Stomach (tissue), 19 donors: ENCODE measurements at places on chromosomes 6 and 20. TPM values are rescaled to one million over a fixed set of nuclear protein-coding genes. Genes with fewer than 3 reads are reported as not detected.

GRCh38 chr6:26500102-26500501, at the start of gene BTN1A1:
TSS of gene BTN1A1 (plus strand) at chr6:26500303. CDS start at chr6:26501287, 984 bp downstream.
- no peak for DNase-seq

GRCh38 chr6:144575327-144575726, 290.2 kb downstream of the UTRN start:
- no peak for DNase-seq

- DNase-seq, result no peak
Observed at GRCh38 chr6:117674503-117674902, 766 bp upstream of the NUS1 start.

DNA sequence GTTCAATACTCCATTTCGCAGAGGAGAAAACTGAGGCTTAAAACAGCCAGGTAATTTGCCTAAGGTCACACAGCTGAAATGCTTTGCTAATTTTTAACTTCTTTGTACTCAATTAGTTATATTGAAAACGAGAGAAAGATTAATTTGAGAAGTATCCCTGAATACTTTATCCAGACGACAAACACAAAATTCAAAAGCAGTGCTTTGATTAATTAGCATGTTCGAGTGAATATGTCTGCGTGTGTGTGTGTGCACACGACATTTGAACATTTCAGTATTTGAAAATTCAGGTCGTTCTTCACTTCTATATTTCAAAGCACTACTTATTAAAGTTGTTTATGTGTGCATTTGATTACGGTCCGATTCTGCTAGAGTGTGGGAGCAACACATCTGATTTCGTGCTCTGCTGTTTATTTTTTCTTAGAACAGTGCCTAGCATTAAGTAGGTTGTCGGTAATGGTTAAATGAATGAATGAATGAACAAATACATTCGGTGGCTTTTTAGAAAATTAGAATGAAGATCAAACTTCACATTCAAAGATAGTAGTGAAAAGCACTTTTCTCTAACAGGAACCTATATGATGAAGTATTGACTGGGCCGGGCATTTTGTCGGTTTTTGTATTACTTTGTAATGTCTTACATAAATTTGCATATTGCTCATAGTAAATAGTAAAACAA, 36.9 kb upstream of the SYNCRIP start:
- DNase-seq, result no peak

XKR7 gene
- under 0.01 TPM for total RNA-seq
